Dermis microvascular lymphatic vessel endothelial cell (primary cell): ENCODE measurements at places on chromosomes 12 and 14. TPM values are rescaled to one million over a fixed set of nuclear protein-coding genes. Genes with fewer than 3 reads are reported as not detected.

- no peak for DNase-seq
Measured at GRCh38 chr14:103288076-103288766, 45.8 kb upstream of the EIF5 start.

DNA sequence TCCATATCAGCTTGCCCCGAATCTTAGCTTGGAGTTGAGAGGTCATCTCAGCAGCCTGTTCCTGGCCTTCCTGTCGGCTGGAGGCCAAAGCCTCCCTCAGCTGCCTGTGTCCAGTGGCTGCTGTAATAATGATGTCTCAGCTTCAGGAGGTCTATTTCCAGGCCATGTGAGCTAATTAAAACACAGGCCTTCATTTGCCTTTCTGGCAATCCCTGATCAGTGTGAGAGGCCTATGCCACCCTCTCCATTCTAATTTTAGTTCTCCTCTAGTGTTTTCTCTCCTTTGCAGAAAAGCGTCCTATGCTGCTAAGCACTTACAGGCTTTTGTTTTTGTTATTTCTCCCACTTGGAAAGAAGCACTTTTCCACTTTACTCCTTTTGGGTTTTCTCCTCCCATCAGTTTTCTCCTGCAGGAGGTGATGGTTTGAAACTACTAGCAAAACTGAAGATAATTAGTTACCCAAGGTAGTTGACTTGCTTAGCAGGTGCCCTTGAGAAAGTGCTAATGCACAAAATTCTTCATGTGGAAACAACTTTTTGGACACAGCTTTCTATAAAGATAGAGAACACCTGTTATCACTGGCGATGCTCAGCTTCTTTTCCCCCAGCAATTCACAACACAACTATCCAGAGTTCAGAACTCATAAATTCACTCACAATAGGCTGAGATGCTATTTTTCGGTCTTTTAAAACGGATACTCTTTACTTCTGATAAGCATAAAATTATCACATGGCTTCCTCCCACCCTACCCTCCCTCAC, 255.3 kb upstream of the GARIN6 start:
- no peak for DNase-seq

GRCh38 chr12:28065374-28065773, 92.8 kb upstream of the PTHLH start:
- no peak for DNase-seq

DNA sequence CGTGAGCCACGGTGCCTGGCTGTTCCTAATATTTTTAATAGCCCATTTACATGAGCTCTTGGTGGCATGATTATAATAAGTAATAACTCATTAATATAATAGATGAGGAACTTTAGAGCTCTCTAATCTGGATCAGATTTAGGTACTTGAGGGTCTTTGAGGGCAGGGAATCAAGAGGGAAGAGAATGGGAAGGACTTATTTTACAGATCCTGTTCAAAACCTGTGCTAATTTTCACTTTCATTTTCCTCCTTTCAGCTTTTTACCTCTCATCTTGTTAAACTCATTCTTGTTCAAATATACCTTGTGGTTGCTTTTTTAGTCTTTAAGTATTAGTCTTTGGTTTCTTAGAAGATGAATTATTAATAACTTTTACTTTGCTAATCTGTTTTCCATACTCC, 5.6 kb downstream of the NECAP1 start:
- no peak for DNase-seq

DNA sequence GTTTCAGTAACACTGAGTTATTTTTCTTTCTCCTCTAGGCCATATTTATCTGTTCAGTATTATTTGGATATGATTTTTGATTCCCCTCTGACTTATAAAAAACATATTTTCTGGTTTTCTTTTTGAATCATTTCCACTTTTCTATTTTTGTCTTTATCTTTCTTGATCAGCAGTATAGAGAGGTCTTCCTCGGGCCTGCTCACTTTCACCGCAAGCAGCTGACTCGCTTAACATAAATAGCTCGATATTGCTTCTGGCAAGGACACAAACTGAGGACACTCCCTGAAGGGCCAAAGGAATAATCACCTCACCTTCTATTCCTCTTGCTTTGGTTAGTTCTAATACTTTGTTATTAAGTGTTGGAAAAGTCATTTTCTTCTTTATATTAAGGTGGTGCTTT, 25.8 kb upstream of the TRHDE start:
- DNase-seq = no peak

- DNase-seq = no peak
Measured at GRCh38 chr14:102183886-102184285, 44.2 kb downstream of the WDR20 start.

GRCh38 chr12:5188472-5188871, 144.8 kb downstream of the KCNA5 start:
- no peak for DNase-seq

- DNase-seq = no peak
Measured at GRCh38 chr14:94341656-94342333, 18.7 kb upstream of the SERPINA6 start.

- no peak for DNase-seq
Measured at GRCh38 chr12:132508860-132509732, 19.1 kb downstream of the FBRSL1 start.

GRCh38 chr12:111330800-111331752, 37.8 kb downstream of the PHETA1 start:
- DNase-seq = peak; percentile 21

DNA sequence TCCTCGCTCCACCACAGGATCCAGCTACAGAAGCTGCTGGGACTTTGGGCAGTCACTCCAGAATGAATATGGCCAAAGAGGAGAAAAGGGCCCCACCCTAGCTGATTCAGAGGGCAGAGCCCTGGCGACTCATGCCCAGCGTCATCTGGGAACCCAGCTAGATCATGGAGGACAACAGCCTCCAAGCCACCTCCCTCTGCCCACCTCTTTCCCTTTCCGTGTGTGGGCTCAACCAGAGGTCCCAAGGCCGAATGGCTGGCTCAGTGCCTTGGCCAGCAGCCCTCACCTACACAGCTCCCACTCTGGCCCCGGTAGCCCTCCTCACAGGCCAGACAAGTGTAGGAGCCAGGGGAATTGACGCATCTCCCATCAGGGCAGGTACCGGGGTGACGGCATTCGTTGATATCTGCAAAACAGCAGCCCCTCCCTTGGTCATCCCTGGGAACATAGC, 17.4 kb downstream of the ISCA2 start:
- DNase-seq = no peak

DNA sequence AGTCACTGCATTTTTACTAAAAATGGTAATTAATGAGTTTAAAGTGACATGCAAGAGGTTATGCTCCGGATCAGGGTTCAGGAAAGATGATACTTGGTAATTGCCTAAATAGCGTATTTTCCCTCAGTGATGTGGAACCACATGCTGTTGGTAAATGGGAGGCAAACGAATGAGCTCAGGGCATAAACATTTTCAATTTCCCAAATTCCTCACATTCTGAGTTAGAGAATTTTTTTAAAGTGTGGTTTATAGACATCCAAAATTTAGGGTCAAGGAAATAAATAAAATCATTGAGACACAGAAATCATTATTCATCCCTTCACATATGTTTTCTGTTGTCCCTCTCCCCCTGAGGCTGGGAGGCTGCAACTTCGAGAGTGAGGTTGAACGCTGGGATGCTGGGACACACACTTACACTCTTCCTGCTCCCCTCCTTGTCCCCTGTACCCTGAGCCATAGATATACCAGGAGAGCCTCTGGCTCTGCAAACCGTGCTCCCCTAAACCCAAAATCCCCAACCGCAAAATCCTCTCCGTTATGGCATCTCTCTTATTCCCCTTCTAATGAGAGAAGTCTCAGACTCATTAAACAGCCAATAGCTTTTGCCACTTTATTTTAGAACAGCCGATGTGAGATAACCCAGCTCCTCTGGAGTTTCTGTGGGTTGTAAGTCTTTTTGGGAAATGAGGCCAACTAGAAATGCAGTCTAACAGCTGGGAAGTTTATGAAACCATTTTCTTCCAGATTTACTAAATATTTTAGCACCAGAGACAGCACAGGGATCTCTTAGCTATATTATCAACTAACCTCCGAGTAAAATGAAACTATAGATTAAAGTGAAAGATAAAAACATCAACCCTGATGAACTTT, 21.4 kb upstream of the ADGRD1 start:
- DNase-seq = no peak

- DNase-seq = peak; percentile 35
Measured at GRCh38 chr14:64303471-64303917, 9.3 kb upstream of the ESR2 start.

DNA sequence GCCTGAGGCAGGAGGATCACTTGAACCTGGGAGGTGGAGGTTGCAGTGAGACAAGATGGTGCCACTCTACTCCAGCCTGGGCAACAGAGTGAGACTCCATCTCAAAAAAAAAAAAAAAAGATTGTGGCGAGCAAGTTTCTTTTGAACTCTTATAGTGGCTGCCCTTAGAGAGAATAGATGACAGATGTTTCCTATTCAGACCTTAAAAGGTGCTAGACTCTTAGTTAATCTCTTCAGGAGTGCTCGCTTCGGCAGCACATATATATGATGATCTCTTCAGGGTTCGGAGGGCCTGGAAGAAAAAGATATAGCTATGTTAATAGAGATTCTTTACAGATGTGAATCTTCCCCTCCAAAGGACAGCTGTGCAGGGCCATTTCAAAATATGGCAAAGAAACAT, 73.1 kb upstream of the AMN1 start:
- no peak for DNase-seq

DNA sequence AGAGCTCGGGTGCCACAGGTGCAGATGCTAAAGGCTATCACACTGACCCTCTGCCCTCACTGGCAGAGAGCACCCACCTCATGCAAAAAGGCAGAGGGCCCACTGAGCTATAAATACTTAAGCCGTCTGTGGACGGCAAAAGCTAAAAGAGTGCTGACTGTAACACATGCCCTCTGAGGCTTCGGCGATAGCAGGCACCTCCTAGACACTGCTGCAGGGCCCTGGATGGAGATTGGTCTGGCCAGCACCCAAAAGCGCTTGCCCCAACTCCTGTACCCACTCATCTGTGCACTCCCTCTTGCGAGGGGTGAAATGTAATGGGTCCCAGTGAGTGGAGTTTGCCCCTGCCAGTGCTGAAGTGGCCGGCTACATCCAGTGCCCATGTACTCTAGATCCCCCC, 148.7 kb downstream of the SLC16A7 start:
- DNase-seq = no peak

DNA sequence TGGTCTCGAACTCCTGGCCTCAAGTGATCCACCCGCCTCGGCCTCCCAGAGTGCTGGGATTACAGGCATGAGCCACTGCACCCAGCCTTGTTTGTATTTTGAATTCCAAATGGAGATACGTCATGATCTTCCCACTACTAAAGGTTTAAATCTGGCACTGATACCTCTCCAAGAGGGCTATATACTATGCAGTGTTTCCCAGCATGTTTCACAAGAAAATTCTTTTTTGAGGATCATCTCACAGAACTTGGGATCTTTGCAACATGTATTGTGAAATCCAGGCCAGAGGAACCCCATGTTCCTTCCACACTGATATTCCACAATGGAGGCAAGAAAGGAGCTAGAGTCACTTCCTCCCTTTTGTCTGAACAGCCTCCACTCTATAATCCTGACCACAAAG, 112.7 kb downstream of the NT5DC3 start:
- DNase-seq = no peak

DNA sequence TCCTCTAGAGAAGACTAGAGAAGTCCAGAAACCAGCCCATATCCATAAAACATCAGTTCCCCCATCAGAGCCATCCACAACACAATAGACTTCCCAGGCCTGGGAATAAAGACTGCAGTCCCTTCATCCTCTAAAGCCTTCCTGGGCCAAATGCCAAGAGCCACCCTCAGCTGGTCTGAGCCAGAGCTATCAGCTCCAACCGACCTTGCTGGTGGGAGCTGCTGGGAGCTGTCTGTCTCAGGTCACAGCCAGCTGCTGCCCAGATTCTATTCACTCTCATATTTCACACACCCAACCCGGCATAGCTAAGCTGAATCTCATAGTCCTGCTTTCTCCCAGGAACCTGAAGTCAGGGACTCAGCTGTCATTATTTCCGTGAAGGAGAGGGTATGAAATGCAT, 10.9 kb upstream of the TFCP2 start:
- peak; percentile 28 for DNase-seq

DNA sequence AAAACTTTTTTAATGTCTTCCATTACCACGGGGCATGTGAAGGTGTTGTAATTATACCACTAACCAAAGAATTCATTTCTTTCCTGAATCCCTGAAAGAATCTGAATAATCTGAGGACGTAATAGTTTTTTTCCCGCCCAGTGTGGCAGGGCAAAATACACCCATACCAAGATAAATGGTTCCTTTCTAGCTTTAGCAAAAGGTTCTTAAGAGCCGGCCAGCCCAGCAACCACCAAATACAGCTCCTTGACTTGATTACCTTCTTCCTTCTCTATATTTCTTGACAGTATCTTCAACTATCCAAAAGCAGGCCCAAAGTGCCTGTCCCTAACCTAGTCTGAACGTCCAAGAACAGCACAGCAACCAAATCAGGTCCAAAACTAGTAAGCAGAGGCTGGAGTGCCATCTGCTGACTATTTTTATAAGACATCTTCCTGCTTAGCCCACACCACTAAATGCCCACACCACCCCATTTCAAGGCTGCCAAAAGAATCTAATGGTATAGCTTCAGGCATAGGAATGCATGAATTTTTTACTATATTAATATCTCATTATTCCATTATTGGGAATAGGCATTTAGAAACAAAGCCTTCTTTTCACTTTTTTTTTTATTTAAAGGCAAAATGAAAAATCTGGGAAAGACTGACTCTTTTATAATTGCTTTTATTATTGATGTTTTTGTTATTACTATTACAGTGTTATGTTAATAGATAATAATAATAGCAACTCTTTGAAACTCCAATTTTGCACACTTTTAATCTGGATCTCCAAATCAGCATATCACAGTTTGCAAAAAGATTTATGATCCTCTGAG, 524.4 kb downstream of the MED13L start:
- peak; percentile 14 for DNase-seq

DNA sequence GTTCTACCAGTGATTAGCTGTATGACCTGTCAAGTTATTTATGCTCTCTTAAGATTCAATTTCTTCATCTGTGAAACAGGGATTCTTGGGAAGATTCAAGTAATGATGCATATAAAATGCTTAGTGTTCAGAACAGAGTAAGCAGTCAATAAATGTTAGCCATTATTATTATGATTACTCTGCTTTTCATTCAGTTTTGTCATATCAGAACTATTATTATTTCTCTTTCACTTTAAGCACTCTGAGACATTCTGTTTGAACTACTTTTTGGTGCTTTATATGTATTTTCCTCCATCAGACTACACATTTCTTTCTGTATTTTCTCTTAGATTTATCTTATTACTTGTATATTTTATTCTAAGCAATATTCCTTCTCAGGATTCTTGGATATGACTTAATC, 81.2 kb downstream of the CFAP54 start:
- DNase-seq = no peak

GRCh38 chr12:97886511-97887176, 424.0 kb downstream of the RMST start:
- DNase-seq = no peak

GRCh38 chr12:46430340-46430948, 57.9 kb upstream of the SLC38A2 start:
- DNase-seq = peak; percentile 97

- DNase-seq = no peak
Measured at GRCh38 chr14:20632448-20632830, 9.1 kb downstream of the OR6S1 start.

GRCh38 chr14:44785096-44785495, 176.7 kb downstream of the KLHL28 start:
- DNase-seq = no peak

Gene MAPKAPK5
- total RNA-seq = 17.8 and 21.9 TPM in 2 replicates

Gene ZDHHC22
- not detected in 2 replicates for total RNA-seq

Gene COCH
- 1.5 and 7.2 TPM in 2 replicates for total RNA-seq

Gene NAV3
- 2.3 and 10.8 TPM in 2 replicates for total RNA-seq

Gene RESF1
- 35.7 and 46.9 TPM in 2 replicates for total RNA-seq

Gene TAS2R7
- under 0.01 TPM in 1 of 2 replicates, not detected in the other for total RNA-seq

Gene VRTN
- total RNA-seq = not detected in 2 replicates

Gene HHIPL1
- 1.4 and 2.3 TPM in 2 replicates for total RNA-seq

Gene DUSP6
- 298 and 528 TPM in 2 replicates for total RNA-seq

Gene EML5
- total RNA-seq = 0.13 TPM in 2 replicates

Gene PLEK2
- total RNA-seq = 0.51 and 5.5 TPM in 2 replicates

Gene KLHL33
- total RNA-seq = under 0.01 and 0.13 TPM in 2 replicates
